ENCODE measurements at places on chromosomes 5 and 9.

DNA sequence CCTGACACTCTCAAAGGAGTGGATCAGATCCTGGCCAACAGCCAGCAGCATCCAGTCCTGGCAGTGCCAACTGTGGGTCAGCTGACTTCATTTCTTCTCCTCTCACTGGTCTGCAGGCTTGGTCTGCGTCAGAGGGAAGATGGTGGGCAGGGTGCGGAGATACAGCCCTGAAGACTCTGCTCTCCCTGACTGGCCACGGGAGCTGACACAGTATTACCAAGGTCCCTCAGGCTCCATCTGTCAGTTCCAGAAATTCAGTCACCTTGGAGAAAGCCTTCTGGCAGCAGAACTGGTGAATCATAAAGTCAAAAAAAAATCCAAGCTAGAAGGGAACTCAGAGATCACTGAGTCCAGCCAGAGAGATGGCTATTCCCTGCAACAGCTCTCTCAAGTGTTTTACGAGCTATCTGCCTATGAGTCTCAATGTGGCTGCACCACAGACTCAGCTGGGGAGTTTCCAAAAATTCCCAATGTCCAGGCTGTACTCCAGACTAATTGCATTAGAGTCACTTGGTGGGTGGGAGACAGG lies 27.9 kb downstream of the C1QTNF2 start:
- no peak for DNase-seq

- no peak for DNase-seq
These were observed 72.5 kb downstream of the BASP1 start for GRCh38 chr5:17289681-17290539.

DNA sequence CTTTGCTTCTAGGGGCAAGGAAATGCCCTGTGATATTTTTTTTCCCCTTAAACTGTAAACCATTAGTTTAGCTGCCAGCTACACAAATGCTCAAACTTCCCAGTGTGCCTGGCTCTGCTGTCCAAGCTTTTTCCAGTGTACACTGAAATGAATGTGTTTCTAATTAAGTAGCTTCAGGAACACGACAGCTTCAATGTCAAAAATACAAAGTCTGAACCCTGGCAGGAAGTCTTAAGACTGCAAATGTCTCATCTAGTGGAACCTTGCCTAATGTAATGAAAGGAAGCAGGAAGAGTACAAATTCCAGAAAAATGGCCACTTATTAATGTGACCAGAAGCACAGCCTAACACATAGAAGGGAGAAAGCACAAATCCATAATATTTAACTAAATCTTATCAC lies 255.2 kb downstream of the CRB2 start:
- DNase-seq = no peak

DNA sequence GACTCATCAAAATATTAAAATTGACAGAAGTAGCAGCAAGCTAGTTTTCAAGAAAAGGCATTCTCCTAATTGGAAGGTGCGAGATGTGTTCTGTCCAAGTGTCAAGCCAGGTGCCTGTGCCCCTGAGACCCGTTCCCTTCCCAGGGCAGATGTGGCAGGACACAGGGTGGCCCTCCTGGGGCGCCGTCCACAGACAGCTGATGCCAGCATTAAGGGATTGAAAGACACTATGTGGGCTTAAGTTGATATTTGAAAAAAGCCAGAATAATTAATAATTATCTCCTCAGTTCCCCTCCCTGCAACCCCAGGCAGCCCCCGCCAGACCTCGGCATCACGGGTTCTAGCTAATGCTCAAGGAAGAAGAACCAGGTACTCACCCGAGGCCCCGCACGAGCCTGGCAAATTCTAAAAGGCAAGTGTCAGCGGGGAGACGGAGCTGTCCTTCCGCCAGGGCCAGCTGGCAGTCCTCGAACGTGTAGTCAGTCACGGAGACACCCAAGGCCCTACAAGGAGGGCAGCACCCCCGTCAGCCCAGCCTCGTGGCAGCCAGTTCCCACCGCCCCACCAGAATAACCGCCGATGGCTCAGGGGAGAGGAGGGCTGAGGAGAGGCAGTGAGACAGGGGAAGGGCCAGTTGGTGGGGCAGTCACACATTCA lies 29.1 kb upstream of the SLC6A3 start:
- DNase-seq = no peak

GRCh38 chr5:63963080-63963735 lies 963 bp upstream of the HTR1A start:
- peak; percentile 67 for DNase-seq

GRCh38 chr9:134340475-134341160 lies 14.4 kb downstream of the RXRA start:
- DNase-seq = no peak

- no peak for DNase-seq
These were observed 258.7 kb upstream of the IL12B start for GRCh38 chr5:159588941-159589340.

- DNase-seq = no peak
These were observed 71.1 kb downstream of the MLLT3 start for GRCh38 chr9:20551236-20551635.

GRCh38 chr9:72102520-72102919 lies 42.1 kb upstream of the C9orf57 start:
- DNase-seq = no peak

DNA sequence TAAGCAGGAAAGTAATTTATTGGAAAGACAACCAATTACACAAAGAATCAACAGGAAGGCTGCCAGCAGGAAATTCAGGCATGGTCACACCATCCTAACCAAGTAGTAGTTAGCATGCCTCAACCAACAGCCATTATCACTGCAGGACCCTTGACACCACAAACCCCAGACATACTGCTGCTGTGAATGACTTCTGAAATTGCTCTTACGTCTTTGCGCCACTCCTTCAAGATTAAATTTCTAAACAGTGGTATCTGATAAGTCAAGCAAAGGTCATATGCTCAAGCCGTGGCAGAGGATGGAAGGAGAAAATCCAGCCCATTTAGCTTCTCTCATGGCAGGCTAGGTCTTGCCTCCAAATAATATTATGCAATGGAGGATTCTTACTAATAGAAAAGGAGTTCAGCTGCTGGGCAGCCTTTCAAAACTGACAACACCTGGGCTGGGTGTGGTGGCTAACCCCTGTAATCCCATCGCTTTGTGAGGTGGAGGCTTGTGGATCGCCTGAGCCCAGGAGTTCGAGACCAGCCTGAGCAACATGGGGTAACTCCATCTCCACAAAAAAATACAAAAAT lies 5.0 kb upstream of the PTGER4 start:
- DNase-seq = no peak

DNA sequence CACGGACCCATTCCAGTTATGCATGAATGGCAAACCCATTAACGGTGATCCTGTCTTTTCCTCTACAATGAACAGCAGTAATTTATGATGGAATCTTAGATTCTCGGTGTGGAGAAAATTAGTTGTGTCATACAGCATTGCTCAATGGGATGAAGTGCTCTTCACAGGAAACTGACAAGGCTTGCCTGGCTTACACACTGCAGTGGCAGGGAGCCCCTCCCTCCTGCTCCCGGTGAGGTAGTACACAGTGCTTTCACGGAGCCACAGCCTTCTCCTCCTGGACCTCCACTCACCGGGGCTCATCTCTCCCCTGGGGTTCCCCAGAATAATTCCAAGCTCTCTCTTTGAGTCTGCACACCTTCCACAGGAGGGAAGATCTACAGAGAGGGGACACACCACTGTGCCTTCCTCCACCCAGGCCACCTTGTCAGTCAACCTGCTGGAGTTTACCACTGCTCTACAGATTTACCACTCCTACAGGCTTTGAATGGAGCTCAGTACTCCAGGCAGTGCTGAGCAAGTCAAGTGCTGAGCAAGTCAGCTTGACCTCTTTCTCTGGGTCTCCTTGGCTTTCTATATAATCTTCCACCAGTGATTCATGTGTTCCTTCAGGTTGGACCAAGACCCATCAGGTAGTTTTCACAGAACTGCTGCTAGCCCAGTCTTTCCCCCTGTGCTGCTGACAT lies 59.1 kb upstream of the TBC1D2 start:
- DNase-seq = no peak

GRCh38 chr9:135130207-135130976 lies 42.9 kb downstream of the OLFM1 start:
- DNase-seq = peak; percentile 63

DNA sequence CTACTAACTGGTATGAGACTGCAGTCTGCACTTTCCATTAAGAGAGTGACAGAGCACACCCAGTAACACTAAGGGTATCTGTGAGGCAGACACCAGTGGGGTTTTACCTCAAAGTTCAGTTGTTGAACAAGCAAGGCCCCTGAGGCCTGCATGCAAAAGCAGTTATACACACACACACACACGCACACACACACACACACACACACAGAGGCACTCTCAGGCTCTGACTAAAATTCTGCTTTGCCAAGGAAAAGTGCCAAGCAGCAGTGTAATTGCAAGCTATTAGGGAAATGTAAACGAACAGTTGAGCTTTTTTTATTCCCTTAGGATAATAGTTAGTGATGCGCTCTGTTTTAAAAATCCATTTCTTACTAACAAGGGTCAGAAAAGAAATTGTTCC lies 377.1 kb downstream of the SPOCK1 start:
- DNase-seq = no peak

All from NCI-H748 treated with DMSO at 0.1 percent for 48 hours (cell line).